NCI-H748 treated with DMSO at 0.1 percent for 48 hours (cell line): ENCODE measurements at places on chromosomes 2 and 18.

DNA sequence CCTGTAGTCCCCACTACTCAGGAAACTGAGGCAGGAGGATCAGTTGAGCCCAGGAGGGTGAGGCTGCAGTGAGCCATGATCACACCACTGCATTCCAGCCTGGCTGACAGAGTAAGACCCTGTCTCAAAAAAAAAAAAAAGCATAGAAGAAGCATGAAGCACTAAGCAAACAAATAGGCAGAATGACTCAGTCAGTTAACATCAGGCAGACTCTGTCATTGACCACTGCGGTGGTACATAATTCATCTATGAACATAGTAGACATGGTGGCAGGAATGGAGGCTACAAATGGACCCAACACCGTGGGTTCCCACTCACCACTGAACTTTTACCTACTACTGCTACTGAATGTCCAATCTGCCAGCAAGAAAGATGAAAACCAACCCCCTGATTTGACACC is 7.6 kb upstream of the ASXL2 start:
- DNase-seq, result no peak

DNA sequence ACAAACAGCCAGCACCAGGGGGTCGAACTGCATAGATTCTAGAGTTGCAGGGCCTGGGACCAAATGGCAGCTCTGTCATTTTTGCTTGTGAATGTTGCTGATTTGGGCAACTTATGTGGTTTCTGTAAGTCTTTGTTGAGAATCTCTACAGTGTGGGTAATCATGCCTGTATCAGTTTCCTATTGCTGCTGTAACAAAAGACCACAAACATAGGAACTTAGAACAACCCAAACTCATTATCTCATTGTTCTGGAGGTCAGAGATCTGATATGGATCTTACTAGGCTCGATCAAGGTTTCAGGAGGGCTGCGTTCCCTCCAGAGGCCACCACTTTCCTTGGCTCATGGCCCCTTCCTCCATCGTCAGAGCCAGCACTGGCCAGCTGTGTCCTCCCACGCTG is 86.8 kb upstream of the SH3BP4 start:
- DNase-seq, result no peak

DNA sequence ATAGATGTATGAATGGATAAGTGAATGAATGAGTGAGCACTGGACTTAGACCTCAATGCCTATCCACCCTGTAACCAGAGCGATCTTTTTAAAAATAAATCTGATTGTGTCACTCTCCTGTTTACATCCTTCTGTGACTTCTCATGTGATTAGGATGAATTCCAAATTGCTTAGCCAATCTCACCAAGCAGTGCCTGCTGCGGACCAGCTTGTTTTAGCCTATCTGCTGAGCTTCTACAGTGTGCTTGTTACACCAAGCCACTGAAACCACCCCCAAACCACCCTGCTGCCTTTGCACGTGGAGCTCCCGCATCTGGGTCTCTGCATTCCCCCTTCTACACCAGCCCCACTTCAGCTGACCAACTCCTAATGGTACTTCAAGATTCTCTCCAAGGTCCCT is 265.4 kb downstream of the EN1 start:
- DNase-seq, result no peak

- no peak for DNase-seq
Observed at GRCh38 chr2:179234658-179235240, 29.9 kb downstream of the SESTD1 start.

GRCh38 chr2:139925903-139926302 is 1145.7 kb upstream of the NXPH2 start:
- DNase-seq, result no peak

GRCh38 chr2:195741191-195741590 is 84.2 kb downstream of the SLC39A10 start:
- DNase-seq, result no peak

DNA sequence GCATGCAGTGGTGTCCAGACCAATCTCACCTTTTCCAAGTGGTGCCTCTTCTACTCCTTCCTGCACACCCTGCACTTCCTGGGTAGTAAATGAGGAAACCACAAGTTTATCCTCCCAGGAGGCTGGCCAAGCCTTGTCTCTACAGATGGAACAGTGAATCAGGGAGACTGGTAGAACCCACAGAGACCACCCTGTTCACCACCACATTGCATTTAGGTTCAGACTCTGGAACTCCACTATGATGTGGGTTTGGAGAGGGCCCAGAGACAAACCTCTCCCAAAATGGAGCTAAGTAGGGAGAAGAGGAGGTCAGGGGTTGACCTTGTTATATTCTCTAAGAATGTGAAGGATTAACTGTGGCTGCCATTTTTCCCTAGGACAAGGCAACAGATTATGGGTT is 102.8 kb upstream of the FZD7 start:
- DNase-seq, result no peak
